Caco-2 (cell line): ENCODE measurements at places on chromosomes 11 and 22.
A peak's percentile ranks its signal among the peaks of the same experiment; 100 is the strongest.

DNA sequence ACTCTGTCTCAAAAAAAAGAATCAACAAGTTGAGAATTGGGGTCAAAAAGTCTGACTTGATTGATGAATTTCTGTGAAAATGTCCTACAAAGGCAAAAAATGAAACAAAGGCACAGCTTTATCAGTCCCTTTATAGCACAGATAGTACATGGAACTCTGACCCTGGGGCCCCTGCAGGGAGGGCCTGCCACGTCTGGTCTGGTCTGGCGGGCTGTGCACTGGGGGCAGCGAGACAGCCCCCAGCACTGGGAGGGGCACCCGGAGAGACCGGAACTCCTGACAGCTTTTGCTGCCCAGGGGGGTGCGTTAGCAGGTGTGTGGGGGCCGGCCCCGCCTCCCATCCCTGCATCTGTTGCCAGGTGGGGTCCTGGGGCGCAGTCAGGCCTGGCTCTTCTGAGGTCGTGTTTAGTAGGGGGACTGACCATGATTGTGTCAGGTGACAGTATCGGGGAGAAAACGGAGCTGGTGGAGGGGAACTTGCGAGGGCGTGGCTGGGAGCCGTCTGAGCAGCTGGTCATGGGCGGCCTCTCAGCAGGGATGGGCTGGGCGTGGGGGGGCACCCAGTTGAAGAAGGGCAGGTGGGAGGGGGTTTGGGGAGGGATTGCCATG is 51.7 kb downstream of the GRAMD4 start:
- H3K4me3 ChIP-seq, result no peak overlapping the region
- peaks cover 6% of the 10 kb centered on the region for H3K4me1 ChIP-seq
- no peaks in the 10 kb centered on the region for H3K36me3 ChIP-seq
- DNase-seq, result no peak
- H3K27me3 ChIP-seq, result no peaks in the 10 kb centered on the region
- no peak overlapping the region for H3K27ac ChIP-seq

- no peaks in the 10 kb centered on the region for H3K4me1 ChIP-seq
- no peaks in the 10 kb centered on the region for H3K36me3 ChIP-seq
- no peak overlapping the region for H3K4me3 ChIP-seq
Measured at GRCh38 chr11:122897606-122898210, 15.1 kb downstream of the JHY start.

DNA sequence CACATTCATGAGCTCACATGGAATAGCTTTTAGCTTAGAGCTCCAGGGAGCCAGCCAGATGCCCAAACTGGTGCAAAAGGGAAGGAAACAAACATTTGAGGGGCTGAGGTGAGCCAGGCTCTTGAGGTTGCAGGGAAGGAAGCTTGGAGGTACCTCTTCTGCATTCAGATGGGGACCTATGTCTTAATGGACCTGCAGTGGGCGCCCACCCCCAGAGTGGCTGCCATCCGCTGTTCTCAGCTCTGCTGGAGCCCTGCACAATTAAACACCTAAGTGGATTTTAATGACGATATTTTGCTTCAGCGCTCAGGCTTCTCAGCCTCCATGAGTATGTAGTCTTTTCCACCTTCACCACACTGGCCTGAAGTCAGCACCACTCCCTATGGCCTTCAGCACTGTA is 100.8 kb downstream of the LDLRAD3 start:
- no peak for DNase-seq
- no peaks in the 10 kb centered on the region for H3K36me3 ChIP-seq
- no peak overlapping the region for H3K27ac ChIP-seq
- H3K4me3 ChIP-seq, result no peak overlapping the region

GRCh38 chr11:134126217-134126822 is 57.4 kb downstream of the JAM3 start:
- no peak overlapping the region for H3K4me3 ChIP-seq
- H3K4me1 ChIP-seq, result no peaks in the 10 kb centered on the region
- no peak for DNase-seq
- no peaks in the 10 kb centered on the region for H3K36me3 ChIP-seq

GRCh38 chr22:43039800-43040199 is 24.9 kb upstream of the PACSIN2 start:
- no peak overlapping the region for H3K4me3 ChIP-seq
- no peaks in the 10 kb centered on the region for H3K36me3 ChIP-seq
- H3K4me1 ChIP-seq, result no peaks in the 10 kb centered on the region
- peak overlapping the region; percentile 63 for H3K27ac ChIP-seq

- H3K27ac ChIP-seq, result no peak overlapping the region
- no peaks in the 10 kb centered on the region for H3K4me1 ChIP-seq
- no peak overlapping the region for H3K4me3 ChIP-seq
- H3K27me3 ChIP-seq, result no peaks in the 10 kb centered on the region
- no peak for DNase-seq
Measured at GRCh38 chr11:60459345-60459744, 3.7 kb downstream of the MS4A1 start.

DNA sequence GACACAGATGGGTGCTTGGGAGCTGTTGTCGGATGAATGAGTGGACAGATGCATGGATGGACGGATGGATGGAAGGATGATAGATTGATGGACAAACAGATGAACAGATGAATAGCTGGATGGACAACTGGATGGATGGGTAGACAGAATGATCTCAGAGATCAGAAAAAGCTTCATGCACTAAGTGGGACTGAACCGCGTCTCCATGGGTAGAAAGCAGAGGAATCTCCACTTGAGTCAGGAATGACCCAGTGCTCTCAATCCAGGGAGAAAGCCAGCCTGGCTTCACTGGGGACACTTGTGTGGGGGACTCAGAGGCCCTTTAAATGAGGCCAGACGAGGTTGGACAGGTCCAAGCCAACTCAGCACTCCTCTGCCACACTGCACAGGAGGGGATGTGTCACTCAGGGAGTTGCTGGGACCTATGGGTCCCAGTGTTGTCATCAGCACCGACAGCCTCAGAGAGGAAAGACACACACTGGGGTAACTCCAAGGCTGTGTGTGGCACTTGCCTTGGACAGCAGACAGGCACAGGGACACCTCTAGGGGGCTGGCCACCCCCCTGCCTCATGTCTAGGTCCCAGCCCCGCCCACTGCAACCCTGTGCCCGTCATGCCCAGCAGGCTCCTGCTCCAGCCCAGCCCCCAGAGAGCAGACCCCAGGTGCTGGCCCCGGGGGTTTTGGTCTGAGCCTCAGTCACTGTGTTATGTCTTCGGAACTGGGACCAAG is 5.6 kb downstream of the IGLL5 start:
- no peak overlapping the region for H3K27ac ChIP-seq
- no peaks in the 10 kb centered on the region for H3K27me3 ChIP-seq
- H3K4me3 ChIP-seq, result no peak overlapping the region
- no peaks in the 10 kb centered on the region for H3K36me3 ChIP-seq
- DNase-seq, result no peak

DNA sequence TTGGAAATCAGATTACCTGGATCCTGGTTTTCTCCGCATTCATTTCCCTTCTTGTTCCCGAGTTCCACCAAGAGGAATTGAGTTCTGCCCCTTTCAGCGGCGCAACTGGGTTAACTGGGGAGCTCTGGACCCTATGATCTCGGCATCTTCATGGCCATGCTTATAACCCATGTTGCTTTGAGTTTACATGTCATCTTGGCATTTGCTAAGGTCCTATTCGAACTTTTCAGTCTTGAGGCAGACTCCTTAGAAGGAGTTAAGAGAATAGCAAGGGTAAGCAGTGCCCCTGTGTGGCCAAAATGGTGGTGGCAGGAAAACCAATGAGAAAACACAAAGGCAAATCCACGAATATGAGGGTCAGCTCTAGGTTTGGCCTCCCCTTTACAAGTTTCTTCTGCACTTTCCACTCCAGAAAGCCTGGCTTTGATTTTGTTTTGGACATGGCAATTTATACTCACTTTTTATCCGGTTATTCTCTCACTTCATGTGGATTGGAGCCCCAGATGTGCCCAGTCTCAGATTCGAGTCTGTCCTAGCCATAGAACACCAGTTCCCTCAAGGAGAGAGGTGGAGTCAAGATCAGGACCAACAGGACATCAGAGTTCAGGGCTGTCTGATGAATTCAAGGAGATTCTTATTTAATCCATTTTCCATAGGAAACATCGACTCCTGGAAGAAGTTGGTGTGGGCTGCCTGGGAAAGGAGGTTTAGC is 55.3 kb upstream of the FBXO3 start:
- peaks cover 2% of the 10 kb centered on the region for H3K27me3 ChIP-seq
- peak overlapping the region; percentile 0; the same call in 1 of the 2 replicates for H3K4me3 ChIP-seq
- peak; percentile 65 for DNase-seq

- no peaks in the 10 kb centered on the region for H3K27me3 ChIP-seq
- H3K27ac ChIP-seq, result no peak overlapping the region
- no peak overlapping the region for H3K4me3 ChIP-seq
- DNase-seq, result peak; percentile 30
Measured at GRCh38 chr11:83326326-83326725, 40.2 kb upstream of the CCDC90B start.

DNA sequence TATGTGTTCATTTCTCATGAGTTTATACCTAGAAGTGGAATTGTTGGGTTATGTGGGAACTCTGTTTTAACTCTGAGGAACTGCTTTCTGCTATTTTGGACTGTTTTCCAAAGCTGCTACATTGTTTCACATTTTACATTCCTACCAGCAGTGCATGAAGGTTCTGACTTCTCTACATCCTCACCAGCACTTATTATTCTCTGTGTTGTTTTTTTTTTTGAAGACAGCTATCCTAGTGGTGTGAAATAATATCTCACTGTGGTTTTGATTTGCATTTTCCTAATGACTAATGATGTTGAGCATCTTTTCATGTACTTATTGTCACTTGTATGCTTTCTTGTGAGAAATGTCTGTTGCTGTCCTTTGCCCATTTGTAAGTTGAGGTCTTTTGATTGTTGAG is 169.9 kb downstream of the COMMD9 start:
- no peaks in the 10 kb centered on the region for H3K4me1 ChIP-seq
- H3K27ac ChIP-seq, result no peak overlapping the region
- no peaks in the 10 kb centered on the region for H3K36me3 ChIP-seq
- no peak overlapping the region for H3K4me3 ChIP-seq
